ENCODE measurements at places on chromosomes 2 and 18.

DNA sequence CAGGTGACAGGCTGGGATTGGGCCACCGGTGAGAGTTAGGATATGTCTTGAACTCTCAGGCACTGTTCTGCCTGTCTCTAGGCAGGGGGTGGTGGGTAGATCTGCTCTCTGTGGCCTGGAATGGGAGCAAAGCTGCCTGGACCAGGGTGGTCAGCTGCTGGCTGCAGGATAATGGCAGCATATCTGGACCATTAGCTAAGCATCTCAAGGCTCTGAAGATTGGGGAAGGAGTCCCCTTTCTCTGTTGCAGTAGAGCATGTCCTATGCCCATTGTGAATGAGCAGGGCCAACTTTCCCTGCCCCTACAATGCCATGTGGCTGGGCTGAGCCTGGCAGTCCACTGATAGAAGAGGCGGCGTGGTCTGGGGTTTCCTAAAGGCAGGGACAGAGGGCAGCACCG, 34.6 kb downstream of the LOXHD1 start:
- no peak overlapping the region for H3K4me3 ChIP-seq
- no peak for DNase-seq
- no peaks in the 10 kb centered on the region for H3K36me3 ChIP-seq
- peaks cover 8% of the 10 kb centered on the region for H3K4me1 ChIP-seq

DNA sequence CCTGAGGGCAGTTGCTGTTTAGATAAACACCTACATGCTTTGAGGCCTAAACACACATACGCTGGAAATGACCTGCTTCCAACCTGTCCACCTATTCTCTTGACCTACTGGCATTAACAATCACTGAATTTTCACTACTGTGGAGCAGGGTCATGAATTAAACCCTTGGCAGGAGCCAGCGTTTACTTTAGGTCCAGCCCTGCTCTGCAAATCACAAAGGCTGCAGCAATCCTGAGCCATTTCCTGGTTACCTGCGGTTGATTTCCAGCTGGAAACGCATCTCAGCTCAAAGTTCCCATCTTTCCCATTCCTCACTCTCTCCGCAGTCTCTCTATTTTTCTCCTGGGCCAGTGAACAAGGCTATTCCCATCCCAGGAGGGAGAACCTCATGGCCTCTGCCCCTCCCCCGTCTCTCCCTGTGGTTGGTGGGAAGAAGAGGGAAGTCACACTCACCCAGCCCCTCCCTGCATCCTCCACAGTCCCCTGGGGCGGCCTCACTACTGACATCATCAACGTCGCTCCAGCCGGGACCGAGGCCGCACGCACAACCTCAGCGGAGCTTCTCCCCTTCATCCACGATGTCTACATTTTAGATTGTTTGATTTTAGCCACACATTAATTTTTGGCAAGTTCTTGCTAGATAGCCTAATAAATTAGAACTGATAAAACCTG, 84.5 kb upstream of the SNTG2 start:
- H3K27me3 ChIP-seq = peaks cover 22% of the 10 kb centered on the region
- H3K4me1 ChIP-seq = no peaks in the 10 kb centered on the region
- no peak overlapping the region for H3K4me3 ChIP-seq
- DNase-seq = no peak
- H3K27ac ChIP-seq = no peak overlapping the region

GRCh38 chr2:216683846-216684245, 11.5 kb downstream of the IGFBP5 start:
- no peak overlapping the region for H3K4me3 ChIP-seq
- peak overlapping the region; percentile 63 for H3K27ac ChIP-seq
- DNase-seq = peak; percentile 91
- H3K27me3 ChIP-seq = peaks cover 5% of the 10 kb centered on the region
- peaks cover 56% of the 10 kb centered on the region for H3K4me1 ChIP-seq

DNA sequence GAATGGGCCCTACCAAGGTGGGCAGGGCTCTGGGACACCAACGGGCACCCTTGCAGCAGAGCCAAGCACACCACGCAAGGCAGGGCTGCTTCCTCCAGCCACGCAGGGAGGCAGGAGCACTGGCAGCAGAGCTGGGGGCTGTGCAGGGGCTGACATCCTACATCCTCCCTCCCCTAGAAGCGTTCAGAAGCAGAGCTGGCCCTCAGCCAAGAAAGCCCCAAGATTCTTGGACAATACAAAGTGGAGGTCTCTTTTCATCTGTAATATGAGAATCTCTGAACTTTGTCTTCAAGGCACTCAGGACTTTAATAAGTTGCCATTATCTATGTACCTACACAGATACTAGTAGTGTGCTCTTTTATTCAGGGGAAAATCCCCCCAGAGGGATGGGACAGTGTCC, 128.1 kb upstream of the AGAP1 start:
- H3K4me3 ChIP-seq = no peak overlapping the region
- no peak for DNase-seq
- no peaks in the 10 kb centered on the region for H3K4me1 ChIP-seq
- peaks cover 18% of the 10 kb centered on the region for H3K27me3 ChIP-seq
- no peaks in the 10 kb centered on the region for H3K36me3 ChIP-seq

DNA sequence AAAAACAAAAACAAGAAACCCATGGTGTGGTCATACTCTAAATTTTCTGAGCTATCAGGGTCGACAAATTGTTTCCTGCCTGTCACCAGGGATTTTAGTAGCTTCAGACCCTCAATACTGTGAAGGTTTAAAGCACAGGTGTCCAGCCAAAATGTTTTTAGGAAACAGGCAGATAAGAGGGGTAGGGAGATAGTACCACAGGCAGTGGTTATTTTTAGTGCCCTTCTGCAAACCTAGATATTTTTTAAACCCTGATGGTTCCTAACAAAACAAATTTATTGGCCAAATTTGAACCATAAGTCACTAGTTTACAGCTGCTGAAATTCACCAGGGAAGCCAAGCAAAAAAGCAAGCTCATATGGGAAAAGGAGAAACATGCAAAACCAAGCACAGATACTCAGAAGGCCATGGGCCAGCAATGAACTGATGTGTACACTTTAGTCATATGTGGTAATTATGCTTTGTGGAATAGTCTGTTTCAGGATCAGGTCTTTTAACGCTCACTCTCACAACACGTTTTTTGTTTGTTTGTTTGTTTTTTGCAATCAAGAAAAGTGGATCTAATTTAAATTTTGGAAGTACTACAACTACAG, 156.8 kb upstream of the STK17B start:
- no peak overlapping the region for H3K27ac ChIP-seq
- H3K36me3 ChIP-seq = no peaks in the 10 kb centered on the region
- DNase-seq = no peak
- no peaks in the 10 kb centered on the region for H3K27me3 ChIP-seq
- no peak overlapping the region for H3K4me3 ChIP-seq

DNA sequence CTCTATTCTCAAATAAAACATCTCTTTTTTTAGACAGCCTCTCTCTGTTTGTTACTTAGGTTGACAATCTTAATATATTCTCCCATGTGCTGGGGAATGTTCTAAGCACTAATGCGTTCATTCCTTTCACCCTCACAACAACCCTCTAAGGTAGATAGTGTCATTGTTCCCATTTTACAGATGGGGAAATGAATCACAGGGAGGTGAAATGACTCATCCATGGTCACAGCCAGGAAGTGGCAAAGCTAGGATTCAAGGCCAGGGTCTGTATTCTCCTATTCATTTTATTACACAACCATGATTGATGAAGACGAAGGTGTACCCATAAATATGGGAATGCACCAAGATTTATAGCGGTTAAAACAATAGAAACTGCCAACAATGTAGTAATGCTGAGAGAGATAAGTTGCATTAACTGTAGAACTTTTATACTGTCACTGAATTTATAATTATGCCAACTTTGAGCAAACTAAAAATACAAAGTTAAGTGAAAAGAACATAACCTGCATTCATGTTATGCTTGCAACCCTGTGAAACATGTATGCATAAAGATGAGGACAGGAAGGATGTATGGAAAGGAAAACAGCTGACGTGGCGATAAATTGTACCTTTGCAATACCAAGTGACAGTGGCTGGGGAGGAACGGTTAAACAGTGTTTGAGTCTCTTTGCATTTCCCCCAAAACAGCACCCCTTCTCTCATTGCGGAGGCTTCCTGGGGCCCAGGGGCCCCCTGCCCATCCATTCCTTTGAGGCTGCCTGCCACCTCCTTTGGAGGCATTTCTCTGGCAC, 257.7 kb upstream of the AGAP1 start:
- DNase-seq = no peak
- no peak overlapping the region for H3K4me3 ChIP-seq
- H3K36me3 ChIP-seq = no peaks in the 10 kb centered on the region
- peaks cover 15% of the 10 kb centered on the region for H3K4me1 ChIP-seq
- H3K27me3 ChIP-seq = no peaks in the 10 kb centered on the region

- H3K4me3 ChIP-seq = no peak overlapping the region
- H3K4me1 ChIP-seq = no peaks in the 10 kb centered on the region
- no peak overlapping the region for H3K27ac ChIP-seq
- H3K27me3 ChIP-seq = no peaks in the 10 kb centered on the region
Observed at GRCh38 chr2:70160545-70160944, 30.3 kb downstream of the C2orf42 start.

- peaks cover 92% of the 10 kb centered on the region for H3K36me3 ChIP-seq
- no peak overlapping the region for H3K4me3 ChIP-seq
- no peaks in the 10 kb centered on the region for H3K4me1 ChIP-seq
- H3K27ac ChIP-seq = no peak overlapping the region
- DNase-seq = no peak
Observed at GRCh38 chr2:218644721-218645120, 14.7 kb downstream of the ZNF142 start.

- no peak for DNase-seq
- H3K27ac ChIP-seq = no peak overlapping the region
- H3K4me3 ChIP-seq = no peak overlapping the region
- no peaks in the 10 kb centered on the region for H3K36me3 ChIP-seq
- peaks cover 14% of the 10 kb centered on the region for H3K27me3 ChIP-seq
- H3K4me1 ChIP-seq = no peaks in the 10 kb centered on the region
Observed at GRCh38 chr2:168328421-168328820, 81.0 kb upstream of the STK39 start.

DNA sequence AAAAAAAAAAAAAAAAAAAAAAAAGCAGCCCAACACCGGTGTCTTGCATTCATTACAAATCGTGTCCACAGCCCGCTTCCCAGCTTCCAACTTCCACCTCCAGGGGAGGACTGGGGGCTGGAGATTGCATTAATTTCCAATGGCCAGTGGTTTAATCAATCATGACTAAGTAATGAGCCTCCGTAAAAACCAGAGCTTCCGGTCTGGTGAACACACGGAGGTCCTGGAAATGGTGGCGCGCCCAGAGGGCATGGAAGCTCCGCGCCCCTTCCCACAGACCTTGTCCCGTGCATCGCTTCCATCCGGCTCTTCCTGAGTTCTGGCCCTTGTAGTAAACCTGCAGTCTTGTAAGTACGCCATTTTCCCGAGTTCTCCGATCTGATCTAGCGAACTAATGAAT, 43.6 kb downstream of the EEF1B2 start:
- H3K4me1 ChIP-seq = peaks cover 26% of the 10 kb centered on the region
- H3K4me3 ChIP-seq = no peak overlapping the region
- no peak overlapping the region for H3K27ac ChIP-seq

- no peaks in the 10 kb centered on the region for H3K36me3 ChIP-seq
- no peak overlapping the region for H3K4me3 ChIP-seq
- no peak for DNase-seq
- no peak overlapping the region for H3K27ac ChIP-seq
Observed at GRCh38 chr2:15436195-15436594, 124.9 kb downstream of the NBAS start.

DNA sequence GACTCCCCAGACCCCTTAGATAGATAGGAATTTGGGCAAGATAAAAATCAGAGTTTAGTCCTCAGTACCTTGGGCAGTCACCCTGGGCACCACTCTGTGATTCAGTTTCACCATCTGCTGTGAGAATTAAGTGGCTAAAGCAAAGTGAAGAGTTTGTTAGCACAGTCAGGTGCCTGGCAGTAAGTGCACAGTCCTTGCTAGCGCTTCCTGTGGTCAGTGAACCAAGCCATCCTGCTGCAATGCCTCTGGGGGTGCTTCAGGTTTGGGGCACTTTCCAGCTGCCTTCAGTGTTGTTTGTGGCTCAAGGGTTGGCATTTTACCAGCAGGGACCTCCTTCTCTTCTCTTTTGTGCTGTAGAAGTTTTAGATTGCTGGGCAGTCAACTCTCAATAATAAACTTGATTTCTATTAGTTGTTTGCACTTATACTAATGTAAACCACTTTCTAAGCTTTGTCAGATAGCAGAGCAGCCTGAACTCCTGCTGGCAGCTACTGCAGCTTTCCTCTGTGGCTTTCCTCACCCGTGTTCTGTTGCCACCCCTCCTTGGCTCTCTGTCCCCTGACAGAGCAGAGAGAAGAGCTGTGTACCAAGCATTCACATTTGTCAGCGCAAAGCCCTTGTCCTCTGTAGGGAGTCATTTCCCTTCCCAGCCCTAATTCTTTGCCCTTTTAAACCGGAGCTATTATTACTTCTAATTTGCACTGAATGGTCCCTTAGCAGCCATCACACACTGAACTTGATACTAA, 48.4 kb upstream of the RMP24 start:
- no peaks in the 10 kb centered on the region for H3K4me1 ChIP-seq
- no peaks in the 10 kb centered on the region for H3K36me3 ChIP-seq
- H3K27ac ChIP-seq = no peak overlapping the region
- peaks cover 4% of the 10 kb centered on the region for H3K27me3 ChIP-seq
- no peak overlapping the region for H3K4me3 ChIP-seq
- DNase-seq = no peak

DNA sequence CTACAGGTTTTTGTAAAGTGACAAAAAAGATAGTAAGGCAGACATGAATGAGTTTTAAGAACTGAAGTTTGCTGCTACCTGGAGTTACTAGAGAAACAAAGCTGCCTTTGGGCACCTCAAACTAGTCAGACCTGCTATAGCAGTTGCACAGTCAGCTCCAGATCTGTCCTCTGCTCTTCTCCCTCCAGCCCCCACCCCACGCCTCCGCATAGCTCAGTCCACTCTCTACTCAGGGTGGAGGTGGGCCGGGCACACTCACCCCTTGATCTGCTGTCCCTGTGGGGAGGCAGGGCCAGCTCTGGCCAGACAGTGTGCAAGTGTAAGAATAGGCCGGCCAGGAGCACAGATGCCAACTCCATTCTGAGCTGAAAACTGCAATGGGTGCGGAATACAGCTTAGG, 4.1 kb downstream of the SERTAD2 start:
- no peak for DNase-seq
- peak overlapping the region; percentile 11 for H3K4me3 ChIP-seq
- peaks cover 79% of the 10 kb centered on the region for H3K4me1 ChIP-seq
- peak overlapping the region; percentile 73 for H3K27ac ChIP-seq
- H3K36me3 ChIP-seq = no peaks in the 10 kb centered on the region

GRCh38 chr2:45119038-45119437, 109.8 kb upstream of the SIX2 start:
- no peak overlapping the region for H3K27ac ChIP-seq
- DNase-seq = no peak
- H3K4me1 ChIP-seq = no peaks in the 10 kb centered on the region
- no peaks in the 10 kb centered on the region for H3K27me3 ChIP-seq
- no peaks in the 10 kb centered on the region for H3K36me3 ChIP-seq
- H3K4me3 ChIP-seq = no peak overlapping the region

Data from suprapubic skin (tissue), 4 donors.